ENCODE measurements at places on chromosomes 7 and 10.

DNA sequence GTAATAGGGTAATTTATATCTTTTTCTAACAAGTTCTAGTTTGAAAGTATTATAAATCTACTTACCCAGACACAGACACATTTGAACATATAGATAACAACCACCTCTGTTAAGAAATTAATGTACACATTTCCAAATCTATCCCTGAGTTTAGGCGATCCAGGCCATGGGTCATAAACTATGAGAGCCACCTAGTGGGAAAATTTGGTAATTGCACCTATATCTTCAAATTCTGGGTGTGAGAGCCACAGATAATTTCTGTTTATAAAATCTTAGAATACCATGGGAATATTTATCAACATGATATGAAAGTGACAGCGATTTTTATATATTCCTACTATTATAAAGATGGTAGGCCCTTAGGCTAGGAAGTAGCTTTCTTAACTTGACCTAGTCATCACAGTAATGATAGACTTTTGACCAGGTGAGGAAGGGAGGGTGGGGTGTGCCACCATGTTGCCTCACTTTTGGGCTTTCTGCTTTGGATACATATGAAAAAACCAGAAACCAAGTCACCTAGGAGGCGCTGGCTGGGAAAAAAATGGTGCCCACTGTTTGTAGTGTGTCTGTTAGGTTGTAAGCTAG is 8.0 kb upstream of the EPHA1 start:
- H3K36me3 ChIP-seq: no peaks in the 10 kb centered on the region
- no peaks in the 10 kb centered on the region for H3K4me1 ChIP-seq
- H3K27me3 ChIP-seq: no peaks in the 10 kb centered on the region
- peak; percentile 73 for DNase-seq
- no peak overlapping the region for H3K4me3 ChIP-seq

DNA sequence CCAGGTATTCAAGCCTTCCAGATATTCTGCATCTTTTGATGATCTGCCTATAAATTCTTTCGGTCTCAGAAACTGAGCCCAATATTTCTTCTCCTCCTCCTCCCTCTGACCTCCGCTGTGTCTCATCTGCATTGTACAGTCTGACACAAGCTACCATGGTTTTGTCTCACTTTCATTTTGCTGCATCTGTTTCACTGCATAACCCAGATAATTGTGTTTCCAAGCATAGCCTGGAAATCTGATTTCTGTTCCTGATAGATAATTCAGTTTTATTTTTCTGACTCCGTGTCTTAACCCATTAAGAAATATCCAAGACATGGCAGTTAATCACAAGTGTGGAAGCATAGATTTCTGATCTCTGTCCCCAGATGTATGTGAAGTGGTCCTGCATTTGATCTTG is 374.2 kb upstream of the SEMA3A start:
- no peak overlapping the region for H3K4me3 ChIP-seq
- H3K27me3 ChIP-seq: no peaks in the 10 kb centered on the region
- H3K4me1 ChIP-seq: no peaks in the 10 kb centered on the region
- no peak overlapping the region for H3K27ac ChIP-seq

DNA sequence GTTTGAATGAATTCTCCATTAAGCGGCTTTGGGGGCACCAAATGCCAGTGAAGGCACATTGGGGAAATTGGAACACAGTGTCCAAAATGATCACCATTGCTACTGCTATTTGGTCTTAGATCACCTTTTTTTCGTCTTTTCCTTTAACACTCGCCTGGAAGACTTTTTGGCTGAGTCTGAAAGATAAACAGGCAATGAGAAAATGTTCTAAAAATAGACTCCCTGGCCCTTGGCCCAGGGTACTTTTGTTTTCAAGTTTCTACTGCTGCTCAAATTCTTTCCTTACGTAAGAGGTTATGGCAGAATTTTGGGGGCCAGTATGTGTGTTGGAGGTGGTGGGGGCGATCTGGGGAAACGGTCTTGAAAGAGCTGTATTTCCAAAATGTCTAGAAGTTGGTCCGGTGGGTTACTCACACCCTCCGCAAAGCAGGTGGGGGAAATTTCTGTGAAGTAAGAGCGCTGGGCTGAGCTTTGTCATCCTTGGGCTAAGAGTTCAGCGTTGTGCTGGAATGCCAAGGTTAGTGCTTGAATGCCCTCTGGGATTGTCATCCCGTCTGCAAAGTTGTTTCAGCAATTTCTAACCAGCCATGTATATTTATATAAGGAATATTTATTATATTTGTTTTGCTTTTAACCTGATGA is 1.3 kb upstream of the ITPRIP start:
- peak overlapping the region; percentile 99 for H3K27ac ChIP-seq
- H3K4me1 ChIP-seq: peaks cover 20% of the 10 kb centered on the region
- DNase-seq: peak; percentile 82
- no peaks in the 10 kb centered on the region for H3K27me3 ChIP-seq

GRCh38 chr7:3951316-3952055 is 650.4 kb downstream of the SDK1 start:
- H3K4me3 ChIP-seq: no peak overlapping the region
- no peak overlapping the region for H3K27ac ChIP-seq
- H3K4me1 ChIP-seq: no peaks in the 10 kb centered on the region
- no peaks in the 10 kb centered on the region for H3K36me3 ChIP-seq

GRCh38 chr7:125059861-125060456 is 130.3 kb upstream of the POT1 start:
- peak; percentile 6 for DNase-seq
- no peaks in the 10 kb centered on the region for H3K27me3 ChIP-seq
- no peak overlapping the region for H3K27ac ChIP-seq
- no peaks in the 10 kb centered on the region for H3K4me1 ChIP-seq
- H3K4me3 ChIP-seq: no peak overlapping the region

- no peak for DNase-seq
- H3K4me1 ChIP-seq: no peaks in the 10 kb centered on the region
- no peak overlapping the region for H3K27ac ChIP-seq
- no peaks in the 10 kb centered on the region for H3K27me3 ChIP-seq
- H3K4me3 ChIP-seq: no peak overlapping the region
Observed at GRCh38 chr7:151451156-151451555, 11.2 kb upstream of the CRYGN start.

Data from fibroblast of lung (primary cell).